Stimulated activated CD8-positive, alpha-beta memory T cell treated with anti-CD3 and anti-CD28 coated beads, Interleukin-7, amount 100 ng/mL, for 48 hours (primary cell): ENCODE measurements at places on chromosomes 2 and 18.
A peak's percentile ranks its signal among the peaks of the same experiment; 100 is the strongest.

- DNase-seq = peak; percentile 73
Measured at GRCh38 chr2:232321156-232321816, 57.3 kb upstream of the ALPP start.

GRCh38 chr18:11981543-11982366, 448 bp downstream of the IMPA2 start:
- no peak for DNase-seq

GRCh38 chr2:152051436-152051835, 47.4 kb downstream of the CACNB4 start:
- no peak for DNase-seq

DNA sequence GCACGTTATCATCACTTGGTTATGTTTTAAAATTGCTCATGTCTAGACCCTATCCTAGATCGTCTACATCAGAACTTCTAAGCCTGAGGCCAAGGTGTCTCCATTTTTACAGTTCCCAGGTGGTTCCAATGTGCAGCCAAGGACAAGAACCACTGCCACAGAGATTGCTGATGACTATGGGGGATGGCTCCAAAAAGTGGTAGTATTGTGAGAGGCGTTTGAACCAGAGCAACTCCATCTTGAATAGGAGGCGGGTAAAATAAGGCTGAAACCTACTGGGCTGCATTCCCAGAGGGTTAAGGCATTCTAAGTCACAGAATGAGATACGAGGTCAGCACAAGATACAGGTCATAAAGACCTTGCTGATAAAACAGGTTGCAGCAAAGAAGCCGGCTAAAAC, 212.6 kb upstream of the FBXO11 start:
- DNase-seq = no peak

GRCh38 chr2:203399031-203399430, 70.8 kb downstream of the ABI2 start:
- DNase-seq = no peak

DNA sequence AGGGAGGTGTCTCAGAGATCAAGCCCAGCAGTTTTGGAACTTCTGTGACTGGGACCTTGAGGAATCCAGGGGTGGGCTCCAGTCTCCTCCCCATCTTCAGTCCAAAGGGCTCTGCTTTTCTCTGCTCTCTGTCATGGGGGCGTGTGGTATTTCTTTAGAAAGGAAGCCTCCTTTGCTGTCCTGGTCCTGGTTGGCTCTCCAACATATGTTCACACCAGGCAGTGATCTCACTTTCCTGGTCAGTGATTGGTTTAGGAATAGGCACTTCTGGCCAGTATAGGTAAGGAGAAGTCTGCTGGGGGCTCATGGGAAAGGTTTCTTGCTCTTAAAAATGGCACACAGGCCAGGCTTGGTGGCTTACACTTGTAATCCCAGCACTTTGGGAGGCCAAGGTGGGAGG, 115.5 kb upstream of the HAAO start:
- no peak for DNase-seq

DNA sequence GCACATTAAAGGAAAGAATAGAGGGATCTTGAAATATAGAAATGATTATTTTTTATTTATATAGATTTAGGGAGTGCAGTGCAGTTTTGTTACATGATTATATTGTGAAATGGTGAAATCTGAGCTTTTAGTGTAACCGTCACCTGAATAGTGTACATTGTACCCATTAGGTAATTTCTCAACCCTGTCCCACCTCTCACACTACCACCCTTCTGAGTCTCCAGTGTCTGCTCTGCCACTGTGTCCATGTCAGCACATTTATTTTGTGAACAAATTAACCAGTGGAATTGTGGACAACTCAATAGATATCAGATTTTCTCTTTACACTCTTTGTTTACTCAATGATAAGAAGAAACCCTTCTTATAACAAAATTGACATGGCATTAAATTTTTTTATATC, 24.2 kb downstream of the APLF start:
- no peak for DNase-seq

GRCh38 chr2:134500211-134500935, 218.4 kb downstream of the TMEM163 start:
- DNase-seq = no peak

DNA sequence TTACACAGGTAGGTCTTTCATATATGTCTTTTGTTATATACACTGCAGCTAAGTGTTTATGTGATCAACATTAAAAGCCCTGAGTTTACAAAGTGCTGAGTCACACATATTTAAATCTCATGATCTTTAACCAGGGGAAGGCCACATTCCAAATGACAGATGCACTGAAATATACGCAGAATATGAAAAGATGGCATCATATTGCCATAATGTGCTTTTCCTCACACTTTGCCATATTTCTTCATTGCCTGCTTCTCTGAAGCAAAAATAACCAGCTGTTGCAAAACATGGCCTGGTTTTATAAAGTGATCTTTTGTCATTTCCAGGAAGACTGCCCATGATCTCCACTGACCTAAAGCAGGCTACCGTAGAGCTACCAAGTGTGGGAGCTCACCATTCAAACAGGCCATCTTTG, 93.5 kb upstream of the MAPRE2 start:
- no peak for DNase-seq

DNA sequence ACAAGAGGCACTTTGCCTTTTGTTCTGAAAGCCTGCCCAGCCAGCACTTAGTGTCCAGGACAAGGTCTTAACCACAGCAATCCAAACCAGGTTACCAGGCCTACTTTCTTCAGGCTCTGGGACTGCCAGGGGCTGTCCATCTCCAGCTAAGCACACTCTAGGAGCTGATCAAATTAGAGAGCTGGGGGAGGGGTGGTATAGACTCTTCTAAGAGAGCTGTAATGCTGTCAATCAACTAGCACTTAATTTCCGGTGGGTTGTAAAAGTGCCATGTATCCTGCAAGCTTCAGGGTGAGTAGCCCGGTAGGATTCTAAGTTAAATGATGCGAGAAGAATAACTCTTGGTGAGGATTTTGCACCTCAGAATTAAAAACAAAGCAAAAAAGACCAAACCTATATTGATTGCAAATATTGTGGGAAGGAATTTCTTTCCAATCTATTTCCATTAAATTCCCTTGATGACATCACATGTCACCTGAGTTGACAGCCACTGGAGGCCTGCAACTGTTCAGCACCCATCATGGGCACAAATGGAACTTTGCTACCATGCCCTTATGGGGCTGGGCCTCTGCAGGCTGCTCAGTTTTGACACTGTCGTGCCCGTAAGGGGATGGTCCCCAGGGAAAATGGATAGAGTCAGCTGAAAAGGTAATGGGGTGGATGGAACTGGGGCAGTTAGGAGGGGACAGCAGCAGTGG, 8.7 kb upstream of the COX7A2L start:
- DNase-seq = no peak

- DNase-seq = no peak
Measured at GRCh38 chr2:239208465-239209180, 192.2 kb downstream of the HDAC4 start.

GRCh38 chr2:33373986-33374385, 102.5 kb upstream of the RASGRP3 start:
- no peak for DNase-seq

GRCh38 chr2:130288467-130289403, 54.0 kb upstream of the IMP4 start:
- no peak for DNase-seq
